ENCODE measurements at places on chromosomes 1 and 21.

- DNase-seq, result no peak
These were observed 80.5 kb upstream of the VAMP3 start for GRCh38 chr1:7690496-7691182.

GRCh38 chr1:75472089-75472970, 138.6 kb downstream of the SLC44A5 start:
- no peak for DNase-seq

- no peak for DNase-seq
These were observed 1.2 kb downstream of the S100A10 start for GRCh38 chr1:151992303-151993083.

DNA sequence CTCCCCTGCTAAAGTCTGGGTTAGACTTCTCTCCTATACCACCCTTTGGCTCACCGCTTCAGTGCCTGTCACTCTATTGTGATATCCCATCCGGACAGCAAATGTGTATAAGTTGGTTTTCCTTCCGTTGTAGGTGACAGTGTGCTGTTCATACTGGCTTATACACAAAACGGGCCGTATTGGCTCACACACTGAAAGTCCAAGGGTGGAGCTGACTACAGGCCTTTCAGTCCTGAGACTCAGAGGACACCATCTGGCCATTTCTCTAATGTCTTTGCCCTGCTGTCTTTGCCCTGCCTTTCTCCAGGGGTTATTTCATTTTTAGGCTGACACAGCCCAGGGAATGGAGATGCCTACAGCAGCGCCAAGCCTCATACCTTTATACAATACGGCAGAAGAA, 90.7 kb downstream of the URB2 start:
- DNase-seq, result no peak

DNA sequence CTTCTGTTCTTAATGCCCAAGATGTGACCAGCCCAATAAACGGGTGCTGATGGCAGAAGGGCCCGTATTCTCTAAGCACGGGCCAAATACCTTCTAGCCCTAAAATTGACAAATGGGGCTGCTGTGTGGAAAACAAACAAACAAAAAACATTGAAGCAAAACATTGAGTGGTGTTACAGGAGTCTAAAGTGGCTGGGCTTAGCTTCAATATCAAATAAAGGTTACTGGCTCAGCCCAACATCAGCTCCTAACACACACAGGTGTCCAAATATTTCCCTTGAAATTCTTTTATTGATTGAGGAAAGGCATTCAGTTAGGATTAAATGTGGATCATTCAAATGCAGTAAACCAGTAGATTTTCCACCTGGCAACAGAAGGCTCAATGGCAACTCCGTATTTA, 13.3 kb upstream of the TTF2 start:
- DNase-seq, result no peak

GRCh38 chr1:68313735-68314134, 81.4 kb upstream of the WLS start:
- DNase-seq, result no peak

DNA sequence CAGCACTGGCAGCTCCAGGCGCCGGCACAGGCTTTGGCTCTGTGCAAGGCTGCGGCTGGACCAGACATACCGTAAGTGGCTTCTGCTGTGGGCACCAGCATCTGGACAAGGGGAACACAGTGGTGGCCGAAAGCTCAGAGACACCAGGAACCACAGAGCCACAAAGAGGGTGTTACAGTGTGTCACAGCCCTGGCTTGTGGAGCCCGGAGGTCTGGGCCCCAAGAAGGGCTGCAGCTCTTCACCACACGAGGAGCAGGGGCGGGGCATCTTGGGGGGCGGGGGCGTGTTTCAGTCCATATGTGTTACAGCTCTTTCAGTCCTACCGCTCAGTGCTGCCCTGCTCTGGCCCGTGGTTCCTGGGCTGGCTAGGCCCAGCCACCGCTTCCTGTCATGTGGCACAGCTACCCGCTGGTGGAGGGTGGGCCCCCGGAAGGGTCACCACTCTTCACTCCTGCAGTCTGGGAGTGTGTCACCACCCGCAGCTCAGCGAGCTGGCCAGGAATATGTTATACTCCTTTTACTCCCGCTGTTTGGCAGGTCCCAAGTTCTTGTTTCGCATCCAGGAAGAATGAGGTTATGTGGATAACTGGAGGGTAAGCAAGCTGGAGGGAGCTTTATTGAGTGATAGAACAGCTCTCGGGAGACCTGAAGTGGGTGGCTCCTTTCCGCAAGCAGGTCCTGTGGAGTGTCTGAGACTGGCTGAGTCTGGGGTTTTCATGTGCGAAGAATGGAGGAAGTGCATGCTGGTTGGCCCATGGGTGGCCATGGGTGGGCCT, 3.3 kb upstream of the LSM10 start:
- DNase-seq, result no peak

DNA sequence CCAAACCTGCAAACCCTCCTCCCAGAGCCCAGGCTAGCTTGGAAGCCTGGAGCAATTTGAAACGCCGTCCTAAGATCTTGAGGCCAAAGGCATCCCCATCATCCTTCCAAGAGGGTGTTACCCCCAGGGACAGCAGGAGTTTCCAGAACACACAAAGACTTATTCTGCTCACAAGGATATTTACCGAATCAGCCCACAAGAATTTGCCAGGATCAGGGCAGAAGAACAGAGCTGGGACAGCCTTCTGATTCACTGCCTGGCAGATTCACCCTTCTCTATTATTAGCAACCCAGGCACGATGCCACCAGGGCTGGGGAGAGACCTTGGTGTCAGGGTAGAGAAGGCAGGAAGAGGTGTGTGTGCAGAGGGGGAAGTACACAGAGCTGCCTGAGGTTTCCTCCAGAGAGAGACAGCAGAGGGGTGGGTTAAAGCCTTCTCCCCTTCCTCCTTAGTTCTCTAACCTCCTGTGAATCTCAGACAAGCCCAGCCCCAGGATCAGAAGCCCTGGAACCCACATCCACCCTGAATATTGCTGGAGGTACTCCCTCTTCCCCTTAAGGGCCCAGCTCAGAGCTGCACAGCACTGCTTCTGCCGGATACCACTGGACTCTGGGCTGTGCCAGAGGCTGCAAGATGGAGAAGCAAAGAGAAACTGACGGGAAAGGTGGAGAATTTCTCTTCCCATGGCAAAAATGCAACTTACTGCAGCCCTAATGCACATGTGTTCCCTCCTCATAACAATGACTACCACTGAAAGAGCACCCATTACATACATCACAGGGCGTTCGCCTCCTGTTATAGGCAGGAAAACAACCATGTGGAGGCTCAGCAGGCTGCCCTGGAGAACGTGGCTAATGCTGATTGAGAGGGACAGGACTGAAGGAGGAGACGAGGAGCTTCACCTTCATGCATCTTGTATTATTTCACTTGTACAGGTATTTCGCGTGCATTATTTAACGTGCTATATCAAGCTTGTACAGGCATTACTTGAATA, 61.8 kb downstream of the ITPKB start:
- no peak for DNase-seq

DNA sequence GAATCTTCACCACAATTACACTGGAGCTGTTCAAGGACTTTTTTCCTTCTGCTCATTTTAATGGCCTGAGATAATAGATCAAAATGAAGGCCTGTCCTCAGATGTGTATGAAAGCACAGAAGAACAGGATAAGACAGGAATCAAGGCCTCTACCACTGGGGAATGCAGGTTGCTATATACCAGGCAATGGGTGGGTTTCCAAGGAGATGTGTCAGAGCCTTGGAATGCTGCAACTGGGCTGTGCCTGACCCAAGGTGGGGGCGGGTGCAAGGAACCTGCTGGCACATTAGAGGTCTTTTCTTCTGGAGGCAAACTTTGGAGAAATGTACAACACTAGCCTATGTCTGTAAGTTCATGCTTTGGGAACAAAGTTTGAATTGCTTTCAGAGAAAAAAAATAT, 21.7 kb upstream of the LAMC2 start:
- DNase-seq, result no peak

GRCh38 chr1:45913731-45914501, 110.5 kb downstream of the MAST2 start:
- DNase-seq, result no peak

GRCh38 chr1:229062135-229062534, 208.8 kb upstream of the RAB4A start:
- no peak for DNase-seq

DNA sequence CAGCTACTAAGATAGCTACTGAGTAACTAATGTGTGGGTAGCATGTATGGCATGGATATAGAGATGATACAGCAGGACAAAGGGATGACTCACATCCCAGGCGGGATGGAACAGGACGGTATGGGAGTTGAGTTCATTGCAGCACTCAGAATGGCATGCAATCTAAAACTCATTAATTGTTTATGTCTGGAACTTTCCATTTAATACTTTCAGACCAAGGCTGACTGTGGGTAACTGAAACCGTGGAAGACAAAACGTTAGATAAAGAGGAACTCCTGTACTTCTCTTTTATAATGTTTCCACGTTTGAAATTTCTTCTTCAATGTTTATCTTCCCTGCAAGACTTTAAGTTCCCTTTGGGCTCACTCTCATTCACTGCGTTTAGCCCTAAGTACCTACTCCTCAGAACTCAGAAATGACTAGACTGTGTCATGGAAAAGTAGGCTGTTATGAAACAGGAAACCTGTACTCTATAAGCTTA, 151.9 kb downstream of the MAGI3 start:
- DNase-seq, result no peak

DNA sequence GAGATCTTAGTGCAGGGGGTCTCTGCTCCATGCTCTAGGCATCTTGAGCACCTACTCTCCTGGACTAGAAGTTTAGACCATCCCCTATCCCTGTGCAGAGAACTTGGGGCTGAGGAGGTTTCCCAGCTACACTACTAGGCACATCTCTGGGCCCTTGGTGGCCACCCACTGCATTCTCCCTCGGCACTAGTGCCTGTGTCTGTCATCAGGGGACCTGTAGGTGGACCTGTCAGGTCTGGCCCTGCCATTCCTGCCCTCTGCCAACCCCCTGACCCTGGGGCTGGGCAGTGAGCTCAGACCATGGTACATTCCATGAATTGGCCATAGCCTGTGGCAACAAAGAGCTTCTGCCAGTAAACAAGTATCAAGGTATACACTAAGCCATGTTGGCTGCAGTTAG, 269.1 kb downstream of the AKT3 start:
- DNase-seq, result no peak

DNA sequence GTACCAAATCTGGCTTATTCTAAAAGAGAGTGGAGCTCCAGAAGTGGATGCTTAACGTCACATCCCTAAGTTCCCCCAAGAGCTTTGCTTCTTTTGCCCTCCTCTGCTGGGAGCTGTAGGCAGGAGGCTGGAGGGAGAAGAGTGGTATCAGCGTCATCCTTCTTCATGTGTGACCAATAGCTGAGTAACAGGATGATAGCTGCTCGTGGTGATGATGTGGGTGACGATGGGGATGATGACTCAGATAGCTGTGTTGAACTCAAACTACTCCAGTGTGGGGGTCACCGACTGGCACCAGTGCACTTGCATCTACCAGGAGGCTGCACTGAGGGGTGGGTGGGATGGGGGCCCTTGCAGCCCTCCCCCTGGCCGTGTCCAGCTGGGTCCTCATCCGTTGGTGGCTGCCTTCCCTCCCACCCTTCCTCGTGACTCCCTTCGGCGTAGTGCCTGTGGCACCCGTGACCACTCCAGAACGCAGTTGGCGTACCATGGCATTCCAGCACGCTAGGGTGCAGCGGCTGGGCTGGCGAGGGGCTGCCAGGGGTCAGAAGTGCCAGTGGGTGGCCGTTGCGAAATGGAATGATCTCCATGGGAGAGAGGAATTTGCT, 1.1 kb downstream of the IGFN1 start:
- DNase-seq, result no peak

DNA sequence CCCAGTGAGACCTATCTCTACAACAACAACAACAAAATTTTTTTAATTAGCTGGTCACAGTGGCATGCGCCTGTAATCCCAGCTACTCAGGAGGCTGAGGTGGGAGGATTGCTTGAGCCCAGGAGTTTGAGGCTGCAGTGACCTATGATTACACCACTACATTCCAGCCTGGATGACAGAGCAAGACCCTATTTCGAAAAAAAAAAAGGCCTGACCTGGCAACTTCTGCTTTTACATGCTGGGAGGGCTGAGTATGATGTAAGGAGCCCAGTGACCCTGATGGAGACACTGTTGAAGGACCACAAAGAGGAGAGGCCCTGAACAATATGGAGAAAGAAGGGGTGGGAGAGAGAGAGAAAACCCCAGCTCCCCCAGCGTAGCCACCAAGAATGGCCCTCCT, 9.2 kb upstream of the VPS26C start:
- DNase-seq, result no peak

DNA sequence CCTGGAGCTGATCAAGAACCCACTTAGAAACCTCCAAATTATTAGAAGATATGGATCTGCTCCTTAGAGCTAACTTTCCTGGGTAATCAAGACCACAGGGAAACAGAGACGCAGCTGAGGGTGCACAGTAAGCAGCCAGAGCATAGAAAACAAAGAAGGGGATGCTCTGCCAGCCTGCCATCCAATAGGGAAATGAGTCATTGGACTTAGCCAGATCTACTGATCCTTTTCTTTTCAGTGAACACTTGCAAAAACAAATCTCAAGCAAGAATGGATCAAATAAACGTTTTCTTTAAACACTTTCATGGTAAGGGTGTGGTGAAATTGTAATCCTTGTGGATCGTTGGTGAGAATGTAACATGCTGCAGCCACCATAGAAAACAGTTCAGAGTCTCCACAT, 474.0 kb downstream of the LTN1 start:
- DNase-seq, result no peak

DNA sequence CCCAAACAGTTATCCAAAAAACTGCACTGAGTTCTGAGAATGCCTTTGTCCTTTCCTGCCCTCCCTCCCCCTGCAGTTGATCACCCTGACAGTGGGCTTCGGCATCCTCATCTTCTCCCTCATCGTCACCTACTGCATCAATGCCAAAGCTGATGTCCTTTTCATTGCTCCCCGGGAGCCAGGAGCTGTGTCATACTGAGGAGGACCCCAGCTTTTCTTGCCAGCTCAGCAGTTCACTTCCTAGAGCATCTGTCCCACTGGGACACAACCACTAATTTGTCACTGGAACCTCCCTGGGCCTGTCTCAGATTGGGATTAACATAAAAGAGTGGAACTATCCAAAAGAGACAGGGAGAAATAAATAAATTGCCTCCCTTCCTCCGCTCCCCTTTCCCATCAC, 8.8 kb upstream of the NHLH1 start:
- no peak for DNase-seq
